Activated CD4-positive, alpha-beta T cell treated with anti-CD3 and anti-CD28 coated beads for 36 hours (primary cell): ENCODE measurements at places on chromosomes 16 and 17.
A peak's percentile ranks its signal among the peaks of the same experiment; 100 is the strongest.

DNA sequence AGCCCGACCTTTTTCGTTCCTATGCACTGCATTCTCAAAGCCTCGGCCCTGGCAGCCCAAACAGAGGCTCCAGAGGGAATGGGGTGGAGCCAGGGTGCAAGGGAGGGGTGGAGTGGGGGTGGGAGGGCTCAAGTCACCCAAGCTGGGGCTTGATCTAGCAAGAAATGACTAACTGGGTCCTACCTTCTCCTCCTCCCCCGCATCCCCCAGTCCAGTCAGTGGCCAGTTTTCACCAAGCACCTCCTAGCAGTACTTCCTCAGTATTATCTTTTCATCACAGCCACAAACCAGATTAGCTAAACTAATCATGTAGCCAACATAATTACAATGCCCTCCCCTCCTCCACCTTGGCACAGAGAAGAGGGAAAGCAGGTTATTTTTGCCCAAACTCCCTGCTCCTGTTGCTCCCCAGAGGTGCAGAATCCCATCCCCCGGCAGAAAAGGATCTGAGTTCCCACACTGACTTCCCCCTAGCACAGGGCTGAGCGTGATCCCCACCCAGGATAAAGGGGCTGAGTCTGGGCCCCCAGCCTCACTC lies 2.2 kb downstream of the JUP start:
- no peak for DNase-seq

DNA sequence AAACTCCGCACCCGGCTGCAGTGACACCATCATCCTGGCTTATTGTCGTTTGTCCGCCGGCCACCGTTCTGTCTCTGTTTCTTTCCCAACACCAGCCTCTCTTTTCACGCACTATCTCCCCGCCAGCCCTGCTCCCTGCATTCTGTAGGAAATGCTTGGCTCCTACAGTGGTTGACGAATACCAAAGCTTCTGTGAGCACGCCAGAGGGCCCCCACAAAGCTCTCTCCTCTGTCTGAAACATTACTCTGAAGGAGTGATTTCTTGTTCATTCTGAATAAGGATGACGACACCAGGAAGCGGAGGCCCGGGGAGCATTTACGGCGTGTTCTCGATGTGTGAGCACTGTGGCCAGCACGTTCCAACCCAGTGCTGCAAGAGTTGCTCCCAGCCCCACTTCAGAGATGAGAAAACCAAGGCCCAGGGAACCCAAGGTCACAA lies 58.8 kb downstream of the ADCY9 start:
- DNase-seq: no peak

GRCh38 chr17:55673743-55674506 lies 48.7 kb downstream of the TMEM100 start:
- no peak for DNase-seq

DNA sequence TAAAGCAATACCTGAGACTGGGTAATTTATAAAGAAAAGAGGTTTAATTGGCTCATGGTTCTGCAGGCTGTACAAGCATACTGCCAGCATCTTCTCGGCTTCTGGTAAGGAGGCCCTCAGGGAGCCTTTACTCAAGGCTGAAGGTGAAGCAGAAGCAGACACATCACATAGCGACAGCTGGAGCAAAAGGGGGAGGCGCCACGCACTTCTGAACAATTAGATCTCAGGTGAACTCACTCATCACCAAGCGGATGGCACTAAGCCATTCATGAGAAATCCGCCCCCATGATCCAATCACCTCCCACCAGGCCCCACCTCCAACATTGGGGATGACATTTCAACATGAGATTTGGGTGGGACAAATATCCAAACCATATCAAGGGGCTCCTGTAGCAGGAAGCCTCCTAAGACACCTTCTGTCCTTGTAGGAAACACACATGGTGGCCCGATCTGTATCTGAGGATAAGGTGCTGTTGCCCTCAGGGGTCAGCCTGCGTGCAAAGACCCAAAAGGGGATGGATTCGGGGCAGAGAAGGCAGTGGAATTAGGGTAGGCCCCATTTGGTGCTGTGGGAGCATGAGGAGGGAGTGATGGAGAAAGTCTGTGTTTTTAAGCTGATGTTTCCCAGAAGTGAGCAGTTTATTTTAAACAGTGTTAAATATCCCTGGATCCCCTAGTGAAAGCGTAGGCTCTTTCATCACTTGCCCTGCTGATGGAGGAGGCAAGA lies 23.0 kb downstream of the IL21R start:
- DNase-seq: no peak

DNA sequence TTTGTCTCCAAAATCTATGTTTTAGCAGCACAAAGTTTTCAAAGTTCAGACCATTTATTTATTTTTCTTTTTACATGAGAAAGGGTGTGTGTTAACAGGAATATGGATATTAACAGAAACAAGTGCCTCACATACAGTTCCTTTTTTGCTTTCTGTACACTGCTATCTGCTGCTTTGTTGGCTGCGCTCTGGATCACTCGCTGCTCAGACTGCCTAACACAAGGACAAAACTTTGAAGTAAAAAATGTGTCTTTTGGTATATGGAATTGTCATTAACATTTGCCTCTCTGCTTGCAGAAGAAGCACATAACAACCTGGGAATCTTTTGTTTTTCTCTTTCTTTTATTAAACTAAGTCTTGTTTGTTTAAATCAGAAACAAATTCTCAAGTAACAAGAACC lies 262.8 kb downstream of the ZFHX3 start:
- no peak for DNase-seq

GRCh38 chr17:72554508-72554907 lies 433.7 kb downstream of the SOX9 start:
- DNase-seq: no peak

GRCh38 chr16:8867932-8868415 lies 832 bp downstream of the CARHSP1 start:
- peak; percentile 54 for DNase-seq
